ENCODE measurements at places on chromosomes 12 and 14.

DNA sequence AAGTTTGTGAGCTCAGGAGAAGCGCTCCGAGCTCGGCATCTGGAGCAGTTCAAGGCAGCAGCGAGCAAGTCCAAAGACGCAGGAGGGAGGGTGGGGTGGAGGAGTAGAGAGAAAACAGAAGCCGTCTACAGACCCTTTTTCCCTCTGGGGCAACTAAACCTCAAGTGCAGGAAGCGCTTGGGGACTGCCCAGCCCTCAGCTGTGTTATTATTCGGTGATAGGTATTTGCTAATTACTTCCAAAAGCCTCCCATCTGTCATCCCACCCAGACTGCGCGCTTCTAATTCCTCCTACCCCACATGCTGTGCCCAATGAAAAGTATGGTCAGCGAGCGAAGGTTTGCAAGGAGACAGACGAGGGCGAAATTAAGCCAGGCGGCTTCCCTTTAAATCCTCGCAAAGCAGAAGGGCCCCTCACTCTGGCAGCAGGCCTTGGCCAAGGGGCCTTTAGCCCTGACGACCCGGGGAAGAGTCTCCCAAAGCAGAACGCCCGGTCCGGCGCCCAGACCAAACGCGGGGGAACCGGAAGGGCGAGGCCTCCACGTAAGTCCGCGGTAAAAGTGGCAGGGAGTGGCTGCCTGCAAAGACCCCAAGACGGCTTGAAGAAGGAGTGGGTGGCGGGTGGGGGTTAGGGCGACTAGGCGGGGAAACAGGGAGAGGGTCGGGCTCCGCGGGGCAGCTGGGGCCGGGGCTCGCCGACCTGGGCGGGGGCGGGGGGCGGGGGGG lies 507 bp upstream of the CD9 start:
- no peak for DNase-seq

DNA sequence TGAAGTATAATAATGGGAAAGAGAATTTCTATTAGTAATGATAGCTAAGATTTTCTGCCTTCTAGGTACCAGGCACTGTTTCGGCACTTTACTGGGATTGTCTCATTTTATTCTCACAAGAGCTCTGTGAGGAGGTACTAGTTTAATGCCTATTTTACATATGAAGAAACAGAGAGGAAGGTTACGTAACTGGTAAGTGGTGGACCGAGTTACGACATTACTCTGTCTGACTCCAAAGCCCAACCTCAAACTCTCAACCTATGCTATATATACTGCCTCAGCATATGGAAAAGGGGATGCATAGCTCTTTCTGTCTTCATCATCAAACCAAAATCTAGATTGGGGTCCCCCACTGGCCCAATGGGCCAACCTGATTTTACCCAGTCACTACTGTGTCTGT lies 133.5 kb downstream of the KTN1 start:
- DNase-seq = no peak

- no peak for DNase-seq
Observed at GRCh38 chr12:105436636-105437035, 106.1 kb downstream of the C12orf75 start.

- DNase-seq = no peak
Observed at GRCh38 chr14:81341370-81341769, 58.8 kb downstream of the STON2 start.
